Activated CD4-positive, alpha-beta T cell treated with anti-CD3 and anti-CD28 coated beads for 36 hours (primary cell): ENCODE measurements at places on chromosomes 6 and 20.
A peak's percentile ranks its signal among the peaks of the same experiment; 100 is the strongest.

GRCh38 chr6:128754658-128755256, 128.2 kb upstream of the LAMA2 start:
- no peak for DNase-seq

DNA sequence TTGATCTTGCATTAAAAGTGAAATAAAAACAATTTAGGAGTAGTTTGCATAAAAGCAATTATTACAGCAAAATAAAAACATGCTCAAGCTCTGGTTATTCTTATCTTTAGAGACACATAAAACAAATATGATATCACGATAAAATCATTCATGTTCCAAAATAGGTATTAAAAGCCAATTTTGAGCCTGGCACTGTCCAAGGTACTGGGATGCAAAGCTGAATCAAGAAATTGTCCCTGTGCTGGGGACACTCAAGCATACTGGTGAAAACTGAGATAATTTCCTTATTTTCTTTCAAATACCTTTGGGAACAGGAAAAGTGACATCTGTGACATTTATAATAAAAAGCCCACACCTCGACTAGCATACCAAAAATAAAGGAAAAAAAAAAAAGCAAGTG, 931 bp upstream of the MTCL3 start:
- DNase-seq = peak; percentile 21

DNA sequence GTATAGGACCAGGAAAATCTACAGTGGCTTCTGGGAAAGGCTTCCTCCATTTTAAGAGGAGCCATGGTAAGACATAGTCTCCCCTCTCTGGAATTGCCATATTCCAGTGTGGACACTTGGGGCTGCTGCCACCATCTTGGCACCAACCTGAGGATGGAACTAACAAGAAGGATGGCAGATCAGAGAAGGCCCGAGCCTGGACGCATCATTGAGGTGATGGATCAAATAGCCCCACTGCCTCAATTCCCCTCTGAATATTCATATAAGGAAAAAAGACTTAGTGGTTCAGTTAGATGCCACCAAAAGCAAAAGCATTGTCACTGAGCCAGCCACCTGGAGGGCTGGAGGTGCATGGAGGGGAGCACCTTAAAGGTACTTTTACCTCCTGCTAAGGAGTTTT, 25.9 kb downstream of the PLAGL2 start:
- no peak for DNase-seq

DNA sequence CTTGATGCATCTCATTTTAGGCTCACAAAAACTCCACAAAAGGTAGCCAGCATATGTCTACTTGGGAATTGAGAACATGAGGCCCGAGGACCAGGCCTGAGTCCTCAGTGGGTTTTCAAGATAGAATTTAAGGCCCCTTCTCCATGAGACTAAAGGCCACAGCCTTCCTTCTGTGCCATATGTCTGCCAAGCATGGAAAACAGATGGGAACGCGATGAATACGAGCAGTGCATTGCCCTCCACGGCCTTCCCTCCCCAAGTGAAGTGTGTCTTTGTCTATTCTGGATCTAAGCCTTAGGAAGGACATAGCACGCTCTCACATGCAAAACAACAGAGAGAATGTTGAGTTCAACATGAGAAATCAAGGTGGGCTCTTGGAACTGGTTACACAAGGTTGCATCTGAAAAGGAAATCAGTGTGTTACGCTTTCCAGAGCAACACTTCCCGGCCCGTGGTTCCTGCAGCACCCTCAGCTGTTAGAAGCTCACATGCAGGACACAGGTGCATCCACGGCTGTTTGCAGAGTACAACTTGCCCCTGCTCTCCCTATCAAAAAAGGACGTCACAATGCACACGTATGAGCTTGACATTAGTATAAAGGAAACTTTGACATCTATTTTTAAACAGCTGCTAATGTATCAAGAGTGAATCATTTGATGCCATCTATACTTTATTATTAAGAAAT, 229.9 kb downstream of the NRN1 start:
- no peak for DNase-seq

DNA sequence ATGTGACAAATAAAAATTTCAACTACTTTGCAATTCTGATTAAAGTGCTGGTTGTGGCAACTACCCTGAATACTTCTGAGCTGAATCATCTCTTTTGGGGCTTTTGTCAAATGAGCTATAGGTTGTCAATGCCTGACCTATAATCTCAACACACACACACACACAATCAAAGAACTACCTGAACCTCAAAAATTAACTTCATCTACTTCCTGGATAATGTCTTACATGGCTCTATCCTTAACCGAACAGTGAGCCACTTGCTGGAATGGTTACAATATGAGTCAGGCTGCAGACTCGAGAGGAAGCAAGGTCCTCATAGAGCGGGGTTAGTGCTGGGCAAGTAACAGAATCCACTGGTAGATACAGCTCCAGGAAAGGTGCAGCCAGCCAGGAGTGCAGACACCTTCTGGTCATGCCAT, 70.6 kb upstream of the DST start:
- no peak for DNase-seq

DNA sequence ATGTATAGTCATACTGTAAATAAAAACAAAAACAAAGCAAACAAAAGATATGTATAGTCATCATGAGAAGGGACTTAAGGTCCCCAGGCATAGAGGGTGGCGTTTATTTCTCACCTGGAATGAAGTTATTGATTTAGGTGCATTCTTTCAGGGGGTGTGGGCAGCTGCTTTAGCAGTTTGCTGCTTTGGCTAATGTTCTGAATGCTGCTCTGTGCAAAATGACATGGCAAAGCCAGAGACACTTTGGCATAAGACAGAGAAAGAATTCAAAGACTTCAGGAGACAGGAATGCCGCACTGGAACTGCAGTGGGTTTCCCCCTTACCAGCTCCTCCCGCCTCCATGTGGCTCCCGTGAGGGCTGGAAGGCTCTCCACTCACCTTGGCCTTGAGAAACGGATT, 36.4 kb upstream of the NELFCD start:
- no peak for DNase-seq

DNA sequence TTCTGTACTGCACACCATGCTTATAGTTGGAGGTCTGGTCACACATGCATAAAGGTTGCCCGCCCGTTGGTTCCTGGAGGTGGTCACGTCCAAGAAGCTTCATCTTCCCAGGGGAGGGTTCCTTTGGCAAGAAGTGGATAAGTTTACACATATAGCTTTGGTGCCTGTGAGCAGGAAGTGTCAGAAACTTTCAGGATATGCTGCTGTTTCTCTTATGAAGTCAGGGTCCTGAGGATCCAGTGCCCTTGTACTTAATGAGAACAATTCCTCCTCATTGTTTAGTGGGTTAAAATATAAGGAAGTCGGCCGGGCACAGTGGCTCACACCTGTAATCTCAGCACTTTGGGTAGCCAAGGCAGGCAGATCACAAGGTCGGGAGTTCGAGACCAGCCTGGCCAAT, 115.5 kb upstream of the DUSP22 start:
- no peak for DNase-seq

- no peak for DNase-seq
Observed at GRCh38 chr6:139175389-139175948, 40.6 kb downstream of the HECA start.

GRCh38 chr20:62524505-62524911, 48.7 kb upstream of the GATA5 start:
- no peak for DNase-seq

DNA sequence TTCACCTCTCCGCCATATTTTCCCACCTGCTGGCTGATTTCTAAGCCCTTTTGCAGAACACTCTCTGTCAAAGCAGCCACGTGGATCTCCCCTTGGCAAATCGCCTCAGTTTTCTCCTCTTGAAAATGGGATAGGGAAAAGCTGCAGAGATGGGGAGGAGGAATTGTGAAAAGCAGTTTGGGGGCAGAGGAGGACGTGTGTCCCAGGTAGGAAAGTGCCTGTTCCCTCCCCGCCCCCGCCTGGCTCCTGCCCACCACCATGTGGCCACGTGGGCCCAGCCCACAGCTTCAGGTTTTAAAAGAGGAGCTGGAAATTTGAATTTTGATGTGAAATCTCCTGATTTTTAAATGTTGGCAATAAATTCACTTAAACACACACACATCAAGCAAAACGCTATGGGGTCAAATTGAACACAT, 3.6 kb upstream of the CEBPB start:
- DNase-seq = no peak

GRCh38 chr6:94215552-94215951, 796.2 kb upstream of the EPHA7 start:
- DNase-seq = no peak

- peak; percentile 14 for DNase-seq
Observed at GRCh38 chr6:138514860-138515540, 15.7 kb upstream of the NHSL1 start.

- DNase-seq = no peak
Observed at GRCh38 chr20:49862607-49863200, 50.1 kb downstream of the SLC9A8 start.

DNA sequence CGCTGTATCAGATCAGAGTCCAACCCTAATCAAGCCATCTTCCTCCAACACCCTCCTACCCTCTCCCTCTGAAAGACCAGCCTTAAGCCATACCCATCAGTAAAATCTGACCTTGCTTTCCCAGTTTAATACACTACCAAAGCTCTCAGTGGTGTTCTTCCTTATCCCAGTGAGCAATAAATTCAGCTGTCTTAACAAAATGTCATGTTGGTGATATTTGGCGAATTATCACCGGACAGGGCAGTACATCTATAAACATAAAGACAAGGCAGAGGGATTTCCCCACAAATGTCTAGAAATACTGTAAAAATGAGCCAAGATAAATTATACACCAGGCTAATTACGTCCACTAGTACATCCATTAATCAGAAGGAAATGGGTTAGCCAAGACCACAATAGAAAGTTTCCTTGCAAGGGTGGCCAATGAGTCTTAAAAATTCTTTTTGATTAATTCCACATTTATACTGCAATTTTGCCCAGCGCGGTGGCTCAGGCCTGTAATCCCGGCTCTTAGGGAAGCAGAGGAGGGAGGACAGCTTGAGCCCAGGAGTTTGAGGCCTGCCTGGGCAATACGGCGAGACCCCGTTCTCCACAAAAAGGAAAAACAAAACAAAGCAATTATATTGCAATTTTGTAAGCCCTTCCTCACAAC, 905 bp downstream of the RARS2 start:
- DNase-seq = no peak

DNA sequence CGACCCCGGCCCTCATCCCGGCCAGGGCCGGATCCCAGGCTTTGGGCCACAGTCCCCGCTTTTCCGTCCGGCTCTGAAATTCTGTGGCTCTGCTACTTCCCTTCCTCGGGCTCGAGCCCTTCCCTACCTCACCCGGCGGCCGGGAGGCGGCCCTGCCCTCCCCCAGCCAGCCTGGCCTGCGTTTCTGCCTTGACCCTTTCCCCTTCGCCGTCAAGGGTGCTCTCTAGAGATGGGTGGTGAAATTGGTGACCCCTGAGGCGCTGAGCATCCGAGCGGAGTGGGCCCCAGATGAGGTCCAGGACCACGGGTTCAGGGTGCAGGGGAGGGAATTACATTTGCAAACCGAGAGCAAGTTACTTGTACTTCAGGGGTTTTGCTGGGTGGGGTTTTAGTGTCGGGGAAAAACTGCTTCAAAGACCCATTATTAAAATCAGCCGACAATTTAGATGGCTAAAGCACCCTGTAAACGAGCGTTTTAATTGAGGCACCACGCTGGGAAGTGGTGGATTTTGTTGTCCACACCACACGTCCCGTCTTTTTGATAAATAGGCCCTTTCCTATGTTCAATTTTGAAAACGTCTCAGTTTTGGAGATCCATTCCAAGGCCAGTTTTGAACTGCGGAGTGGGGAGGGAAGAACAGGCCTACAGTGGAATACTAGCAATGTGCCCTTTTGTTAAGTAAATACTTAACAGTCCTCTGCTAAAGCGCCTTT, 9.9 kb downstream of the TFAP2A start:
- DNase-seq = no peak

DNA sequence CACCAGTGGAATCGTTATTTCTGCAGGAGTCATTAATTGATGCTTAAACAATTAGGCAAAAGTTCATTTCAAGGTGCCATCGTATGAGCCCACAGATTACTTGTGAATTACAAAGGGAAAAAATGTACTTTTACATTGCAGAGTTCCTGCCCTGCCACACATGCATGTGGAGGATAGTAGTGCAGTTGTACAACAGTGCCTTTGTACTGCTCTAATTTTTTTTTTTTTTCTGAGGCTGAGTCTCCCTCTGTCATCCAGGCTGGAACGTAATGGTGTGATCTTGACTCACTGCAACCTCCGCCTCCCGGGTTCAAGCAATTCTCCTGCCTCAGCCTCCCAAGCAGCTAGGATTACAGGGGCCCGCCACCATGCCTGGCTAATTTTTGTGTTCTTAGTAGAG, 26.0 kb upstream of the SYNJ2 start:
- no peak for DNase-seq

- DNase-seq = no peak
Observed at GRCh38 chr6:17957498-17957897, 29.9 kb downstream of the KIF13A start.

DNA sequence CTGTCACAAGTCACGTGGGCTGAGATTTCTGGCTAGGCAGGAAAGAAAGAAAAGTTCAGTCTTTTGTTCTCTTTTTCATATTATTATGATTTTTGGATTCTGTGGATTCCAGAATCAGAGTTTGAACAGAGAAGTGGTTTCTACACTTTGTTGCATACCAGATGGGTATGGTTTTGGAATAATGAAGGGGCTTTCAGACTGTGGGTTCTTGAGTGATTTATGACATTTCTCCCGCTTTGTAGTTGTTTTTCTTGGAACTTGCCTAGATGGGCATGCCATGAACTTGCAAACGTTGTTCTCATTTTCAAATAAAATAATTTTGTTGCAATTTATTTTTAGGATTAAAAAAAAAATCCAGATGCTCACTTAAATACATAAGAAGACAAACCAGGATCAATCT, 34.4 kb downstream of the CBFA2T2 start:
- no peak for DNase-seq

DNA sequence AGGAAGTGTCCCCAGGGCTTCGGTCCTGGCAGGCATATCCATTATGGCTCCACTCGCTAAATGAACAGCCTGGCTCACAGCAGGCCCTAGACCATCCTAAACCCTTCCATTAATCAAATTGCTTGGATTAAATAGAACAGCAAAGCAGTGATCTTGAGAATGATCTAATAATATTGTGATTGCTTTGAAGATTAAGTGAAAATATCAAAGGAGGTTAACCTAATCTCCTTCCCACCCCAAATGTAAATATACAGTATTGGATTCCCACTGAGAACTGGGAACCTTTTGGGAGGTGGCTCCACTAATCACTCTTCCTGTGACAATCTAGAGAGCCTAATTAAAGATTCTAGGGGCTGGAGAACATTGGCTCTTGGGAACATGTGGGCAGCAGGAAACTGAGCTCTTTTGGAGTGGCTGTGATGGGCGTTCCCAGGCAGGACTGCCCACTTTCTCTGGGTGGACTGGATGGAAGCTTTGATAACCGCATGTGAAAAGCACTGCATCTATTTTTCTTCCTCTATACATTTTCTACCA, 68.3 kb upstream of the FRMD1 start:
- no peak for DNase-seq

- no peak for DNase-seq
Observed at GRCh38 chr6:36633370-36633769, 39.2 kb downstream of the SRSF3 start.

GRCh38 chr6:127299522-127300240, 33.0 kb downstream of the RNF146 start:
- DNase-seq = no peak

- DNase-seq = no peak
Observed at GRCh38 chr20:1758765-1759164, 101.2 kb upstream of the SIRPG start.

GRCh38 chr6:34462551-34462971, 3.3 kb upstream of the PACSIN1 start:
- DNase-seq = no peak

GRCh38 chr6:161922631-161923119, 648.8 kb upstream of the AGPAT4 start:
- DNase-seq = peak; percentile 66
